ENCODE measurements at places on chromosomes 3 and 15.

DNA sequence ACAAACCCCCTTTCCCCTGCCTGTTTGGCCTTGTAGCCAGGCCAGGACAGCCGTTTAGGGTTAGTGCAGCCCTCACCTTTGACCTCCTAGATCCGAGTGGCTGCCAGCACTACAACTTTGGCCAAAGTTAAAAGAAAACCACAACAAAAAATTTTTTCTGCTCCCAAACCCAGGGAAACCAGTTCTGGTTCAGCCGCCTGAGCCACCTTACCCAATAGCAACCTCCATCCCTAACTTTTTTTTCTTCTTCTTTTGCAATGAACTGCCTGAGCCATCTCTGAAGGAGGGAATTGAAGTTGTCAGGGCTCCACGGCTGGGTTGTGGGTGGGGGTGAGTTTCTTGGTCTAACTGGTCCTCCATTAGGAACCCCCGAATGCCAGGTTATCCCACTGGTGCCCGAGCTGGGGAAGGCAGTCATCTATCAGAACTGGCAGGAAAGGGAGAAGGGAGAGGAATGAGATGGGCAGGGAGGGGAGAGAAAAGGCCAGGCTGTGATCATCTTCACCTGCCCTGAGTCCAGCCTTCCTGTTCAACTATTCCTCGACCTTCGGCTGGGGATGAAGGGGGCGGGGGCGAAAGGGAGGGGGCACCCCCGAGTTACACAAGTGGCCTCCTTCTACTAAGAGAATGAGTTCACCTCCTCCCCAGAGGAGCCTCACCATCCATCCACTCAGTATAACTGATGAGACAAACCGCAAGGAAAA is 6.2 kb upstream of the NR2F2 start:
- no peak for DNase-seq

DNA sequence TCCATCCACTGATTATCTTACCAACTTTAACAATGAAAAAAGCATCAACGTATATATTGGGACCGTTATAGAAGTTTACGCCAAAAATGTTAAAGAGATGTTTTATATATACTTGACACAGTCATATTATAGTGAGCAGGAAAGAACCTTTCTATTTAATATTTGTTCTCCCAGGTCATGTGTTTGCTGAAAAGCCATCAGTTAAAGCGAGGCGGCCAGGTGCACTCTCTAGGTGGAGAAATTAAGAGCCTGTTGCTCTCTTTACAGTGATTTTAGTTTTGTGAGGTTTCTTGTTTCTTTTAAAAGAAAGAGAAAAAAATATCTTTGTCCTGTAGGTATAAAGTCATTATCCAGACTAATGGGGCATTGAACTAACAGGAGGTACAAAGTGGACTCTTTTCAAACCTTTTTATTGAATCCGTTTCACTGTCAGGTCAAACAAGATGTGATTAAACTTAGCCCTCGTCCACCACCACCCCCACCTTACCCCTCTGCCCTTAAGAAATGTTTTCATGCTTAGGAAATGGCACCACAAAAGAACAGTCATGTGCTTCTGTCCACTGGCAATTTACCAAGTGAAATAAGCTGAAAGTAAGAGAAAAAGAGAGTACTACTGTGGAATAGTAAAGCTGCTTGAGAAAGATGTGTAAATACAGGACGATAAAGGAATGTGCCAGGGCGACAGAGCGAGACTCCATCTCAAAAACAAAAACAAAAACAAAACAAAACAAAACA is 279.9 kb downstream of the PTPRG start:
- peak; percentile 67 for DNase-seq

DNA sequence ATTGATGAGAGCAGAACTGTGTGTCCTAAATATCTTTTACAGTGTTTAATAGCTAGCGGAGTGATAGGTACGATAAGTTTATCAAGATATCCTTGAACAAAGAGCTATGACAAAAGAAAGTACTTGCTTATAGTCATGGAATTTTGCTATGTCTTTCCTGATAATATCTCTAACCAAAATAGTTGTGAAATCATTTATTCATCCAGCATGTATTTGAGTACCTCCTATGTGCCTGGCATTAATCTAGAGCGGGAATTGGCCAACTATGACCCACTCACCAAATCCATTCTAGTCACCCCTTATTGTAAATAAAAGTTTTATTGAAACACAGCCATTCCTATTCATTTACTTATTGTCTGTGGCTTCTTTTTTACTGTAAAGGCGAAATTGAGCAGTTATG is 46.6 kb downstream of the ZFAND6 start:
- DNase-seq = peak; percentile 82

DNA sequence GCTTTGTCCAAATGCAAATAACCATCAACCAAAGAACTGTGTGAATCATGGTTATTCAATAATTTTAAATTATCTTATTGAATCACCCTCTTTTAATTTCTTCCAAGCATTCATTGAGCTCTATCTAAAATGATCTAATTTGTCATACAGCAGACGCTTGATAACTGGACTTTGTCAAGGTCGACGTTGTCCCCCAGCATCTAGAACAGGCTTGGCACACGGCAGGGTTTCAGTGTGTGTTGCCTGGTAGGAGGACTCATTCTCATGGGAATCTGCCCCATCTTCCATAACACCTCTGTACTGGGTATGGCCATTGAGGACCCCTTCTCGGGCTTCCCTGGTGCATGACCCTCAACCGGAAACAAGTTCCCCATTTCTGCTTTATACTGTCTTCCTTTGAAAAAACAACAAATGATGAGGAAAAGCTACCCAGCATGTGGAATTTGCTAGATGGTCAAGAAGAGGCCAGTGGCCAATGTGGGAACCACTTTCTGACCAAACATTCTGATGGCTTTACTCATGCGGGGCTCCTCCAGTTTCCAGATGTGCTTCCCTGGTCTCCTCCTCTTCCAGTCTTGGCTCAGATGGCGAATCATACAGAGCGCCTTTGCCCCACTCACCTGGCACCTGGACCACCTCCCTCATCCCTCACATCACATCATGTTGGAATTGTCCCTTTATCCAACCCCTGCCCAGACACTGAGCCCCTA is 41.7 kb upstream of the SEC22A start:
- DNase-seq = peak; percentile 56

DNA sequence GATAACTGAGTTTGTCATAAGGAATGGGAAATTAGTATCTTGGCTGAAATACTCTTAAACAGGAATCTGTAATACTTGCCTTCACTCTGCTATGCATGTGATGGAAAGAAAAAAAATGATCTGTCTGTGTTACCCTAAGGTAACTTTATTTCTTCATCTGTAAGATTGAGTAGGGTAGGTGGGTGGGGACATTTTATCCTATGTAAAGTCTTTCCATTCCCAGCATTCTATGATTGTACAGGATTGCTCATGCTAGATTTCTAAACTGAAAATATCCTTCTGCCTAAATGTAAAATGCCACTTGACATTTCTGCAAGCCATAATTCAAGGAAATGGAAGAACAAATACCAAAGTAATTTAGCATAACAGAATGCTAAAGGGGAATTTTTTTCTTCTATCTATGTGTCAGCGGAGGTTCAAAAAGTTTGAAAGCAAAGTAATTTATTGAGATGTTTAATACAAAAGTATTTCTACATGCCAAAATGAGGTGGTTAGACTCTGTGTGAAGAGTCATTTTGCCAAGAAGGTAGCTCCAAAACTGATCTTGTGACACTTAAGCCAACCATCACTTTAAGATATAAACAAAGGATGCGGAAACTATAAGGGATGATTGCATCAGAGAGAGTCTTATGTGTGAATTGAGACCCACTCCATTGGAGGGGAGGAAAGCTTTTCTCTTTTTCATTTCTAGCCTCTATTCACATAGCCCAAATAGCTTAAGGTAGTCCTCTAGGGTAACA is 46.6 kb upstream of the SERPINI2 start:
- DNase-seq = no peak

DNA sequence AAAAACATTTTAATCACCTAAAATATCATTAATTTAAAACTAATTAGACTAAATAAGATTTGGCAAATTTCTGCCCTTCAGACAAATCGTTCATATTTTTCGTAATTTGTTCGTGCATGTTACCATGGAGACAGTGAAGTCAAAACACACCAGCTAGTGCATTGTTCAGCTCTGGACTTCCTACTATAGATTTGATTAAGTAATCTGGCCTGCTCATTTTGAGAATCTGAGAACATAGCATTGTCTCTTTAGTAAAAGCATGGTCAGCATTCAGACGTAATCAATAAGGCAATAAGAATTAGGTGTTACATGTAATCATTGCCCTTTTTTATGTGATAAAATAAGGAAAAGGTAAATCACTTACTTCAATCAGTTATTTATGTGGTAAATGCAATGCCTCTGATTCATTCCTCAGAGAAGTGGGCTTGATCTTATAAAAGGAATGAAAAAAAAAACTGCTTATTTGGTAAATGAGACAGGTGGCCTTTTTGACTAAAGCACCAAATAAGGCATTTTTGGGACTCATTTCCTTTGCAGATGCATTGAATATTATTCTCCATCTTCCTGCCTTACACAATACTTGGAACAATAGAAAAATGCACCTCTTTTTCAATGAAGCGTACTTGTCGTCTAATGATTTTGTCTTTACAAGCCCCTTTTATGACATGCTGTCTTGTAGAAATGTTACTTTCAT is 84.5 kb upstream of the FNDC3B start:
- DNase-seq = no peak

DNA sequence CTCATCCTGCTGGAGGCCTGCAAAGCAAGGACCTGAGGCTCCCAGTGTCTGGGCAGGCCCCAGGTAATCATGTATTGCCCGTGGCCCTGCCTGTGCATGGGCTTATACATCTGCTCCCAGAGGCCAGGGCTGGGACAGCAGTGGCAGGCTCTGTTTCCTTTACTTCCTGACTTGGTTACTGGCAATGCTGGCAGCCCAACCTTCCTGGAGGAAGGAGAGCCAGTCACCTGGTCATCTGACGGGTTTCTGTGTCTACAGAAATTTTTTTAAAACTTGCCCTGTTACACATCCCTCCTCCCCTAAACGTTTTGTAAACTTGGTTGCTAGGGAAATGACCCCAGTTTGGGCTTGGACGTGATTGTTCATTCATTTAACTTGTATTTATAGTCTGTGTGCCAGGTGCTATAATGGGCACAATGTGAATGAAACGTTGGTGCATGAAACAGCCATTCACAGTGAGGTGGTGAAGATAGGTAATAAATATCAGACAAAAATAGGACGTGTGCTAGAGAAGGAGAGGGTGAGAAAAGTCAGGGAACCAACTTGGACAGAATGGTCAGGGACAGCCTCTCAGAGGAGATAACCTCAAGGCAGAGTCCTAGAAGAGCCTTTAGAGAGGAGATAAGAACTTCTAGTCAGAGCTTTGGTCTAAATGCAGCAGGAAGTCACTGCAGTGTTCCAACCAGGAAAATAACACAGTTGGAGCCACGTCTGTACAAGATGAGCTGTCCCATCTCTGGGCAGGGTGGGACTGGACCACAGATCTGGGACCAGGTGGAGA is 14.1 kb downstream of the TEX264 start:
- DNase-seq = no peak

GRCh38 chr15:25860885-25861866 is 2.0 kb downstream of the ATP10A start:
- DNase-seq = peak; percentile 41

DNA sequence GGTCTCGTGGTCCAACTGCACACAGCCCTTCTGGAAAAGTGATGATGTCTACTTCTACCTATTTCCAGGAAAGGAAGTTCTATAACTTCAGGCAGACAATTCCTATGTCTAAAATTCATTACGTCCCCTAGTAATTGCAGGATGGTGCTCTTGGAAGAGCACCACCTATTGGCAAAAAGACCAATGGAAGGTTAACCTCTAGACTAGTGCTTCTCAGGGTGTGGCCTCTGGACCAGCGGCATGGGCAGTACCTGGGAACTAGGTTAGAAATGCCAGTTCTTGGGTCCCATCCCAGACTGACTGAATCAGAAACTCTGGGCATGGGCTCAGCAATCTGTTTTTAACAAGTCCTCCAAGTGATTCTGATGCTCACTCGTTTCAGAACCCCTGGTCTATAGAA is 258.3 kb upstream of the ICE2 start:
- DNase-seq = no peak

- no peak for DNase-seq
Observed at GRCh38 chr3:23743141-23743784, 62.5 kb upstream of the UBE2E1 start.

- DNase-seq = no peak
Observed at GRCh38 chr15:74792227-74793016, 10.5 kb downstream of the CSK start.

DNA sequence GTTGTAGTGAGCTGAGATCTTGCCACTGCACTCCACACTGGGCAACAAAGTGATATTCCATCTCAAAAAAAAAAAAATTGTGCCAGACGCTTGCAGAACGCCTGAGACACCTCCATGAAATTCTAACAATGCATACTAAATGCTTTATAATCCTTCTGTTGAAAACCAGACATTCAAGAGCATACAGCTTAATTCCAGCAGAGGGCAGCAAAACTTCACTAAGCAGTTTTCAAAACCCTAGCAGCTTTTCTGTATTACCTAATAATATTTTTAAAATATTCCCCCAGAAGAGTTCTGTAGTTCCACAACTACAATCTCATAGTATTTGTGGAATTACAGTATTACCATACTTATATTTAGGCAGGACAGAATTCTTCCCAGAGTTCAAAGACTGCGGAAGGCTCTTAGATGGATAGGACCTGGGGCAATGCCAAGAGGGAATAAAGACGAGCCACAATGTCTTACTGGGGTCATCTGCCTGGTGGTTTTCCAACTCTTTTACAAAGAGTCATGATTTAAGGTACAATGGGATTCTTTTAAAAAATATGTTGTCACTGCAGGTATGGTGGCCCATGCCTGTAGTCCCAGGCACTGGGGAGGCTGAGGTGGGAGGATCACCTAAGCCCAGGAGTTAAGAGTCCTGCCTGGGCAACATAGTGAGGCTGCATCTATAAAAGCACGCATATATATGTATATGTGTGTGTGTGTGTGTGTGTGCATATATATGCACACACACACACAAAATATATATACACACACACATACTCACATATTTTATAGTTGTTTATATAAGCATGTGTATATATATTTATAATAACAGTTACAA is 19.6 kb upstream of the TASOR start:
- DNase-seq = peak; percentile 77

DNA sequence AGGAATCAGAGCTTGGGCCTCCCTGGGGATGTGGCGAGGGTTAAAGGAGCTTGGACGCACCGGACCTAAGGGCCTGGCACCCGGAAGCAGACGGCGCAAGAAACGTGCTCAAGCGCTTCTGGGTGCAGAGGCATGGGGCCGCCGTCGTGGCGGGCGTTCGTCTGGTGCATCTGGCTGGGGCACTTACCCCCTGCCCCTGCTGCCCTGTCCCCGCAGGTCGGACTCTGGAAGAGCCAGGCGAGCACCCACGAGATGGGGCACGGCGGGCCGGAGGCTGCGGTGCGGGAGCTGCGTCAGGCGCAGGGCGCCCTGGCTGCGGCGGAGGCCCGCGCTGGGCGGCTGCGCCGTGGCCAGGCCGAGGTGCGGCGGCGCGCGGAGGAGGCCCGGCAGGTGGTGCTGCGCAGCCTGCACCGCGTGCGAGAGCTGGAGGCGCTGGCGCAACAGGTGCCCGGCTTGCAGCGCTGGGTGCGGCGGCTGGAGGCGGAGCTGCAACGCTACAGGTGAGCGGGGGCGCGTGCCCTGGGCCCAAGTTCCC is 2.5 kb downstream of the EFCC1 start:
- DNase-seq = no peak

Data from EH (cell line).